ENCODE measurements at places on chromosomes 4 and X.
A peak's percentile ranks its signal among the peaks of the same experiment; 100 is the strongest.

- DNase-seq = peak; percentile 33
Observed at GRCh38 chr4:142353149-142353738, 492.9 kb downstream of the INPP4B start.

DNA sequence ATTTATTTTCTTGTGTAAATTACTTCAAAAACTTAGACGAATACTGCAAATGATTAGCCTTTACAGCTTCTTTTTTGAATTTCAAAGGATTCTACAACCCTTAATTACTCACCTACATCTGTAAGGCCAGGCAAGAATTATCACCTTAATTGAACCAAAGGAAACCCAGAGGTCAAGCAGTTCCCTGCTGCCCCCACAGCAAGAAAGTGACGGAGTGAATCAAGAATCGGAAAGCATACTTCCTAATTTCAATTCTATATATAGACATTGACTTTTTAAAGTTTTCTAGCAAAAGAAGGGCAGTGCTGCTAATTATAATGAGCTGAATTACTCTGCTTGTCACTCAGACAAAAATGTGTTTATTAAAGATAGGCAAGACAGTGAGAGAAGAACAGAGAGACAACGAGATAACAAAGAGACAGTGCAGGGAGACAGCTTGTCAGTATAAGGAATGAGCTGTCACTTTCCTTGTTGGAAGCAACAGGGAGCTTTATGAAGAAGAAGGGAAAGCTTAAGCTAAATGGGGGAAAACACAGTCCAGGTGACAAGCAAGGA, 47.5 kb upstream of the SPANXN4 start:
- DNase-seq = no peak

DNA sequence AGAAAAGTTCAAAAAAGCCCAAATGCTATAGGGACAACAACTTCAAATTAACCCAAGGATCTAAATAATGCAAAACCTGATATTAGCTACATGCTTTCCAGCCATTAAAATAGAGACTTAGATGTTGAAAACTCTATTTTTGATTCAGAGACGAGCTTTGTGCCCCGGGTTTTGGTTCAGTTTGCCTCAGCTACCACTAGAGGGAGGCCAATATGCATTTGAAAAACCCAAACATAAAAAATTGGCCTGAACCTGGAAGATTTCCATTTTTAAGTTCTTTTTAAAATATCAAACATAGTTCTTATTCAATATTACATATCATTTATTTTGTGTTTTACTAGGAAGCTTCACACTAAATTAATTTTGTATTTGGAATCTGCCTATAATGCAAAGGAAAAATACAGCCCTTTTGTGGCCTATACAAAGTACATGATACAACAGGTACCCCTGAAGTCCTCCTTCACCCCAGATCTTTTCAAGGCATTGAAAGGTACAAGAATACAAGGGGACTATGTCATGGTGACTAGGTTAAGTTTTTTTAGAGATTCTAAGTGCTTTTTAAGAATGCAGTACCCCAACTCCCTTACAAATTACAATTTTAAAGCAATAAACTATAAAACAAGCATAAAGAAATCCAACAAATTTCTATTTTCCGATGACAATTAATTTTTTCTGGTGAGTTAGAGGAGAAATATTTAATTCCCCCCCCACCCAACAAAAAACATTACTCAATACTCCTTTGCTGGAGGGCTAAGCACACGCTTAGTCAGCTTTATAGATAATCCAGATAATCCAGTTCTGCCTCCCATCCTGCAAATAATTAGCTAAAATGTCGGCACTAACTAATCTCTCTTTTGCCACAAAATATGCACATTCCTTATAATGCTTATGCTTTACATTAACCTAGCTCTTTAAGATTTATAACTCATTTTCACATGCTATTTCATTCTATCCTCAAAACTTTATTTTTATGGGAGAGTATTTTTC, 97.7 kb upstream of the PTPN13 start:
- DNase-seq = peak; percentile 60

GRCh38 chr4:31375936-31376335, 655.8 kb downstream of the PCDH7 start:
- DNase-seq = no peak

DNA sequence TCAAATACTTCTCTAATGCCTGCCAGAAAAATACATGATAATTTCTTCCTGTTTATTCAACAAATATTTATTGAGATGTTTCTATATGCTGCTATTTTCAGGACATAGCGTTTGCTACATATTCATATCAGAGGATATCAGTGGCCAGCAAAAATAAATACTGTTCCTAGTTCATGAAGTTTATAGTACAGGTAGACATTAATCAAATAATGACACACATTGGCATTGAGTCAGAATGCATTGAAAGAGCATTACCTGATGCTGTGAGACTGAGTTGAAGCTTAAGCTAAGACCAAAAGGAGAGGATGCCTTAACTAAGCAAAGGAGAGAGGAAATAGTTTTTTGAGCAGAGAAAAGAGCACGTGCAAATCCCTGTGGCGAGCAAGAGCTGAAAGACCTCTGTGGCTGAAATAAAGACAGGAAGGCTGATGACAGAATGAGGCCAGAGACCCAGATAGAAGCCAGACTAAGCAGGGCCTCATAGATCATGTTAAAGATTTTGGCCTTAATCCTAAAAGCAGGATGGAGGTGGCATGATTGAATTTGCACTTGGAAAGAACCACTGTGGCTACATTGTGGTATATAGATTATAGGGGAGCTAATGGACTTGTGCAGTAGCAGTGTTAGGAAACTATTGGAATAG, 36.2 kb downstream of the FAM241A start:
- DNase-seq = no peak

GRCh38 chr4:114287079-114287696, 307.7 kb upstream of the ARSJ start:
- no peak for DNase-seq

DNA sequence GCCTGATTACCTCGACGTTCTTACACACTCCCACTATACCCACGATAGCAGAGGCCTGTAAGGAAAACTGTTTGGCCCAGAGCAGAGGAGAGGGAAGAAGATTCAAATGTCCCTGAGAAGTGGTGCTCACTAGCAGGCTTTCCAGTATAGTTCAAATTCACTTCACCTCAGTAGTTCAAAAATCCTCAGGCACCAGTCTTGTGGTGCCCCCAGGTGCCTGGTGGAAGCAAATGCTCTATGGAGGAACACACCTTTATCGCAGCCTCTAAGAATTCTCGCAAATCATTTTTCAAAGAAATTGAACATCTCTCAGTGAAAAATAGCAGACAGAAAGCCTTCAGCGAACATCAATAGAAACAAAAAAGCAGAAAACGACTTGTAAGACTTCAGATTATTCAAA, 12.2 kb upstream of the MTMR1 start:
- no peak for DNase-seq
